ENCODE measurements at places on chromosomes 3 and 15. TPM values are rescaled to one million over a fixed set of nuclear protein-coding genes. Genes with fewer than 3 reads are reported as not detected.

DNA sequence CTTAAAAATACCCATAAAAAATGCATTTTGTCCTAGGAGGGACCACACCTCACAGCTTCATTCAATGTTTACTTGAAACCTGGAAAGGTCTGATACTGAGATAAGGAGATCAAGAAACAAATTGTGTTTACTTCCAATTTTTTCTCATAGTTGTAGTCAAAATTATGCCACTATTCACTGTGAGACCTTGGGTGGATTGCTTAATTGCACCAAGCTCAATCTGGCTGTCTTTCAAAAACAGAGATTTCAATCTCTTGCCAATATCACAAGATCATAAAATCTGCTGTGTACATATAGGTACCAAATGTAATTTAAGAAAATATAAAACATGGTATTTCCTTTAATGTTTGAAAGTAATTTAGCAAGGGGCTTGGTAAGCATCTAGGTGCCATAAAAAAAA, 186.4 kb upstream of the THBS1 start:
- no peak for DNase-seq

DNA sequence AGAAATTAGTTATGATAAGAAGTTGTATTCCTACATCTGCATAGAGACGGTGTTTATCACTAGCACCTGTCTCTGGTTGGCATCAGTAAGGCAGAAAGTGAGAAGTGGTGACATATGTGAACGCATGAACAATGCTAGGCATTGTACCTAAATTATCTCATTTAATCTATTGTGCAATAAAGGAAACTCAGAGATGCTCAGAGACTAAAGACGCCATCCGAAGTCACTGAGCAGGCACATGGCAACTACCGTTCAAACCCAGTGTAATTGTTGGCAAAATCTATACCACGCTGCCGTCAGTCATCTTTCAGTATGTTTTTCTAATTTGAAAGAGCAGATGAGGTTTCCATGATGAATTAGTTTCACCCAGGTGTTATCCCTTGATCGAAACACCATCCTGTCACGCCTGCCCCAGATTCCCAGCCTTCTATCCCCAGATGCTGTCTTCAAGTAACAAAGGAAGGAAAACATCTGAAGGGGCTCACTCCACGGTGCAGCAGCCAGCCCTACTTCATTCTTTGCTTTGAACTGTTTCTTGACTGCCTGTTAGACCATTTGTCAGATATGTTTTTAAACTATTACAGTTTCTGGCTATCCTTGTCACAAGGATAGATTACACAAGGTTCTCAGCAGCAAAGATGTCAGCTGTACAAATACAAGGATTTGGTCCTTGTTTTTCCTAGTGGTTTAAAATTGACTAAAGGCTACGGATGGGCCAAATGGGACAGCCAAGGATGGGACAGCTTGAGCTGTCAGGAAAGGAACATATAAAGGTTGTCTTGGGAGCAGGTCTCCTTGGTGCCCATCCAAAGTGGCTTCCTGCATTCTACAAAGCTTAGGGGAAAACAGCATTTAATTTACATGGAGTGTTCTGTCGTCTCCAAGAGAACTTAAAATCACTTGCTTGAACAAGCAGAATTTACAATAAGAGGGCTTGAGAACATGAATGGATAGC, 99.1 kb downstream of the TMEM108 start:
- no peak for DNase-seq

DNA sequence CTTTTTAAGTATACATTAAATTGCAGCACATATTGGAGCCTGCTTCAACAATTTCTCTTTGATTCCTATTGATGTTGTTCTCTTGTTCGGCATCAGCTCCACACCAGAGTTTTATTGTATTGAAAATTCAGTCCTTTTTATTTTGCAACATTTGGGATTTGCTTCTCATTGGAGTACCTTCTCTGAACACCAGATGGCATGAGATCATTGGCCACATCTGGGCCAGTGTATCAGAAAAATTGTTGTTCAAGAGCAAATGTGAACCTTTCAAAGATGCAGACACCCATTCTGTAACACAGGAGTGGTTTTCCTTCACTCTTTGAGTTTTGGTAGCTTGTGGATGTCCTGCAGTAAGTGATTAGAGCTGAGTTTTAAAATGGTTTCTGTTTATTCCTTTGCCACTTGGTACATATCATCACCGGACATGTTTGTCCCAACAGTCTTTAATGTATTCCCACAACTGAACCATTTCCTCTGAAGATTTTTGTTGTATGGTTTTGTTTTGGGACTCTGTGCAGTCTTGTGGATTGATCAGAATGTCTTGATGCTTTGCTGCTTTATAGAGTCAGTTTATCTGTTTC, 96.1 kb downstream of the MCTP2 start:
- no peak for DNase-seq

The SNX22 gene
- 7.5 TPM for polyA plus RNA-seq

DNA sequence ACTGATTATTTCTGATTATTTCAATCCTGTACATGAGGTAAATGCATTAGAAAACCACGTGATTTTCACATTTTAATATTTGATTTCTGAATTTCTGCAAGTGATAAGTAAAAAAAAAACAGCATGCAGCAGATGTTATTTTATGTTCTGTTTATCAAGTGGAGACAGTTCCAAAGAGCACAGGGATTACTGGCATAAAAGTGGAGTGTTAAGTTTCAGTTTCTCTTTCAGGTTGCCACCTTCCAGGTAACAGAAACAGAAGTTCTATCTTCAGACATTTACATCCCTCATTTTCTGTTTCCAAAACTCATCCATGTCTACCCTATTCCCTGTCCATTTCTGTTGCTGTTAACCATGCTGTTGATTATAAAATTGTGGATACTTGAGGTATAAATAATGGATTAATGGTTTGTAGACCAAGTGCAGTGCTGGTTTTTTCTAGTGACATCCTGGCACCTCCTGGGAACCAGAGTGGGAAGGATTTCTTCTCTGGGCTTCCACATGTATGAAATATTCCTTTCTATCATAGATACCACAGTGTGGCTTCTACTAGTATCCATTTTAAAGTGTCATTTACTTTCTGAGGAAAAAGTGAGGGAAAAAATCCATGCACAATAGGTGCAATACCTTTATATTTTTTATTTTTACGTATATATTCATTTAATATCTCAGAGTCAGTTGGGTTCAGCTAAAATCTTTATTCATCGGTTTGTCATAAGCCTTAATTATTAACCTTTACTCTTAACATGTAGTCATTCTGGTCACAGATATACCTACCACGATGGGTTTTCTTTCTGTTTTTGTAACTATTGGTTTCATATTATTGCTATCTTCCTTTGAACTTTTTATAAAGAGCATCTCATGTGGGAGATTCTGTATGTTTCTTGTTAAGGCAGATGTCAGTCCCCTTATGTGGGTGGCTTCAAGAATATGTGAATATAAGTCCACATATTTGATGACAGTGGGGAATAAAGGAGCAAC, 1010.0 kb downstream of the SQOR start:
- DNase-seq, result no peak

GRCh38 chr3:171881251-171881650, 38.1 kb downstream of the TMEM212 start:
- no peak for DNase-seq

GRCh38 chr3:35201211-35201610, 438.1 kb upstream of the ARPP21 start:
- DNase-seq, result no peak

- DNase-seq, result no peak
Observed at GRCh38 chr3:134337511-134338200, 36.6 kb downstream of the AMOTL2 start.

DNA sequence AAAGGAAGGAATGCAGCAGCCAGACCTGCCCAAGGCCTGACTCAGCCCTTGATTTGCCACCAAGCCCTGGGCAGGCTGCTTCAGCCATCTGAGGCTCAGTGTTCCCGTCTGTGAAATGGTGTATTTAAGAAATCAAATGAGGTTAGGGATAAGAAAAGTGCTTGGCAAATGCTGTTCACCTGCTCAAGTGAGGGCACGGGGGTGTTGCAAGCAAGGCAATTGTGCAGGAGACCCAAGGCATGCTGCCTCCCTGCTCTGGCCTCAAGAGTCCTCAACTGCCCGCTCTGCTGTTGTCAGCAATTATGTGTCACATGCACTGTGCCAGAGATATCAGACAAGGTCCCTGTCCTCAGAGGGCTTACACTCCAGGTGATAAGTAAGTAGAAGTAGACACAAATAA, 101.8 kb downstream of the TPRA1 start:
- DNase-seq, result no peak

The CHRNA3 gene
- polyA plus RNA-seq, result 4.4 TPM

GRCh38 chr3:133158686-133159085, 120.5 kb downstream of the TMEM108 start:
- DNase-seq, result no peak

DNA sequence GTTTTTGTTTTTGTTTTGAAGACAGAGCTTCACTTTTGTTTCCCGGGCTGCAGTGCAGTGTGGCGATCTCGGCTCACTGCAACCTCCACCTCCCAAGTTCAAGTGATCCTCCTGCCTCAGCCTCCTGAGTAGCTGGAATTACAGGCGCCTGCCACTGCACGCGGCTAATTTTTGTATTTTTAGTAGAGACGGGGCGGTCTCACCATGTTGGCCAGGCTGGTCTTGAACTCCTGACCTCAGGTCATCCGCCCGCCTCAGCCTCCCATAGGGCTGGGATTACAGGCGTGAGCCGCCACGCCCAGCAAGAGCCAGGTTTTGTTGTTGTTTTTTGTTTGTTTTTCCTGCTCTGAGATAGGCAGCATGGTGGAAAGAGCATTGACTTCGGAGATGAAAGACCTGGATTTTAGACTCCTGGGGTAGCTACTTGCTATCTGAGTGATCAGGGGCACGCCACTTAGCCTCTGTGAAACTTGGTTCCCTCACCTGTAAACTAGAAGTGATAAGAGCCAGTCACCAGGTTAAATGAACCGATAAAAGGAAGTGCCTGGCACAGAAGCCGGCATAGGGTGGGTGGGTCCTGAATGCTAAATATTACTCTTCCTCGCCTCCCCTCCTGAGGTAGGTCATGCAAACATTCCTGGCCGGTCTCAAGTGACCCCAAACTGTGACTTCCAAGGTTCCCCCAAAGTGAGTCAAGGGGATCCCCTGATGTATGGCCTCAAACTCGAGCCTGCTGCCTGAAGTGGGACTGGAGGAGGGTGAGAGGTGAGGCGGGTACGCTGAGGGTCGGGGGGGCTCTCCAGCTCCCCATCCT, 62.9 kb upstream of the MCF2L2 start:
- peak; percentile 45 for DNase-seq

The GRAMD2A gene
- 0.66 TPM for polyA plus RNA-seq
